AG08396 (cell line): ENCODE measurements at places on chromosomes 16 and 17.

GRCh38 chr17:10460062-10460461 lies 9.3 kb downstream of the MYH4 start:
- DNase-seq, result no peak

GRCh38 chr16:86665319-86665675 lies 86.9 kb downstream of the FOXL1 start:
- DNase-seq, result no peak

DNA sequence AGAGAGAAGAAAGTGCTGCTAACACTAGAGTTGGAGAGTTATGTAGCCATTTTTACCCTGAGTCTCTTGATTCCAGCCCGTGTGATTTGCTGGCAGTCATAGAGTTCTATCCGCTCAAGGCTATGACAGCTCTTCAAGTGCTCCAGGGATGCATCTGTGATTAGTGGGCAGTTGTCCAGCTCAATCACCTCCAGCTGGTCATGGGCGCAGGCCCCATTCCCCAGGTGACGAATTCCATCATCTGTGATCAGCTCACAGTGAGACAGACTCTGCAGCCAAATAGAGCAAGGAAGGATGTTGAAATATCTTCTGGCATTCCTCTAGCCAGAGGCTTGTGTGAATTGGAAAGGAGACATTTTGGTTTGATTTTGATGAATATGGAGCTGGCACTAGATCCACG lies 38.4 kb upstream of the STAC2 start:
- DNase-seq, result no peak

GRCh38 chr17:27339836-27340550 lies 46.1 kb downstream of the WSB1 start:
- DNase-seq, result no peak

DNA sequence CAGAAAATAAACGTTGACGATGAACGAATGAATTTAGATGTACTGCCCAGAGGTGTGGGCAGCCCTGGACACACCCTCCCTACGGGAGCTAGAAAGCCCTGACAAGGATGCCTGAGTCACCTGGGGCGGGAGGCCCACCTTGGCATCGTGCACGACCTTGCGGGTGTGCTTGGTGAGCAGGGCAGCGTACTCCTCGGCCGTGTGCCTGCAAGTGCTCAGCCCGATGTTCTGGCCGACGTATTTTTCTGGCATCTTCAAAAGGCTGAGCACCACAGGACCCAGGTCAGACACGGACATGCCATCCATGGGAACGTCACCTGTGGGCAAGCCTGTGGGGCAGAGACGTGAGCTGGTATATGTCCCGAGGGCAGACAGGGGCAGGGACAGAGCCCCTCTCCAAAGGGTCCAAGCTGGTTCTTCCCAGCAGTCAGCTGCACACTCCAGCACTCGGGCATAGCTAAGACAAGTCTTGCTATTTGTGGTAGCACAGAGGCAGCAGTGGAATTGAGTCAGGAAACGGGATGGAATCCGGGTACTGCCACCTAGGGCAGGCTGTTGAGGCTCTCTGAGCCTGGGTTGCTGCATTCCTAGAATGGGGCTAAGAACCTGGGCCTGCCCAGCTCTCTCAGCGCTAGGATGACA lies 10.8 kb downstream of the NMRAL1 start:
- no peak for DNase-seq

- no peak for DNase-seq
These were observed 47.1 kb downstream of the WSB1 start for GRCh38 chr17:27341041-27341471.

GRCh38 chr16:89906140-89907025 lies 12.3 kb upstream of the MC1R start:
- no peak for DNase-seq

GRCh38 chr17:49191409-49191916 lies 18.9 kb downstream of the GNGT2 start:
- no peak for DNase-seq

DNA sequence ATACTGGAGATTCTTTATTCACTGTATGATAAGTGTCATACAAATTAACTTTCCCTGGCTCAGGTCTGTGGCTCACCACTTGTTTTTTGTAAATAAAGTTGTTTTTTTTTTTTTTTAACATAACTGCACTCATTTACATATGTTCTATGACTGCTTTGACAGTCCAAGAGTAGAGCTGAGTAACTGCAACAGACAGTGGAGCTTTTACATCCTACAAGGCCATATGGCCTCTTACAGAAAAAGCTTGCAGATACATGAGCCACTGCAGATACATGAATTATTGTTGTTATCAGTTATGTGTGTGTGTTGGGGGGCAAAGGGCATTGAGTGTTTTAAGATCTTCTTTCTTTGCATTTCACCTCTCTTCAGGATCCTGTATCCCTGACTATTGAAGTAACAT lies 311.7 kb downstream of the BCAS3 start:
- DNase-seq, result no peak

DNA sequence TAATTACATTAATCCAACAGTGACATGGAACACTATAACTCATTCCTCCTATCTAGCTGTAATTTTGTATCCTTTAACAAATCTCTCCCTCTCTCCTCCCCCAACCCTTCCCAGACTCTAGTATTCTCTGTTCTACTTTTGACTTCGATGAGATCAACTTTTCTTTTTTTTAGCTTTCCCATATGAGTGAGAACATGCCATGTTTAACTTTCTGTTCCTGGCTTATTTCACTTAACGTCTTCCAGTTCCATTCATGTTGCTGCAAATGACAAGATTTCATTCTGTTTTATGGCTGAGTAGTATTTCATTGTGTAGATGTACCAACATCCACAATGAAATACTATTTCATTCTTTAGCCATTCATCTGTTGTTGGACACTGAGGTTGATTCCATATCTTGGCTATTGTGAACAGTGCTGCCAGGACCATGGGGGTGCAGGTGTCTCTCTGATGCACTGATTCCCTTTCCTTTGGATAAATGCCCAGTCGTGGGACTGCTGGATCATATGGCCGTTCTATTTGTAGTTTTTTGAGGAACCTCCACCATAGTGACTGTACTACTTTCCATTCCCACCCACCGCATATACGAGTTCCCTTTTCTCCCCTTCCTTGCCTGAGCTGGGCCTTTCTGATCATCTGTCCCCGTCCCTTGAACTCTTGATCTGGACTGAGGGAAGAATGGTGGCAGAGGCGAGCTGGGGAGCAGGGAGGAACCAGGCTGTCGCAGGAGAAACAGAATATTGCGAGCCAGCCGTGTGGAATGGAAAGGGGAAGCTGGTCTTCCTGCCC lies 7.7 kb upstream of the CEP295NL start:
- no peak for DNase-seq

DNA sequence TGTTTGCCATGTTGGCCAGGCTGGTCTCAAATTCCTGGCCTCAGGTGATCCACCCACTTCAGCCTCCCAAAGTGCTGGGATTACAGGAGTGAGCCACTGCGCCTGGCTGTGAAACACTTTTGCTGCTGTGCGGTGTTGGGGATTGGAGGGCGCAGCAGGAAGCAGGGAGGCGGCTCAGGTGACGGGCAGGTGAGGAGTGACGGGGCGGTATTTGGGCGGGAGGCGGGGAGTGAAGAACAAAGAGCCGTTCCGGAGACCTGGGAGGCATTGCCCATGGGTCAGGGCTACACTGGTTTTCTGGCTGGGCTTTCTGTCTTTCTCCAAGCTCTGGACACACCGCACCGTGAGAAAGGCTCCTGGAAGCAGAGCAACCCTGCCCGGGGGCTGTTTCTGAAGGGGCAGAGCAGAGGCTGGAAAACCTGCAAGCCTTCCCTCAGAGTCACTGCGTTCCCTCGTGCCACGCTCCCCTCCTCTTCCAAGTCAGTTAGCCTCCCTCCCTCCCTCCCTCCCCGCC lies 22.1 kb downstream of the CRISPLD2 start:
- DNase-seq, result no peak

DNA sequence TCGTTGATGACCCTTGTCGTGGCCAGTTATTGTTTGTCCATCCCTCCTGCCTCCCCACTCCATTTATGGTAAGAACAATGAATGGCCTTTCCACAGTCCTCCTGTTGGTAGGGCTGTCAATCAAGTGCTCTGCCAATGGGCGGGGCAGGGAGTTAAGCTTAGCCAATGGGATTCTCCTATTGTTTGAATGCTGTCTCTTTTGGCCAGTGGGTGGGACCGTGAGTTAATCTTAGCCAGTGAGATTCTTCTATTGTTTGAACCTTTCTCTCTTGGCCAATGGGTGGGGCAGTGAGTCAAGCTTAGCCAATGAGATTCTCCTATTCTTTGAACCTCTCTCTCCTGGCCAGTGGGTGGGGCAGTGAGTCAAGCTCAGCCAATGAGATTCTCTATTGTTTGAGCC lies 85.4 kb downstream of the IRX3 start:
- no peak for DNase-seq

- DNase-seq, result no peak
These were observed 112.8 kb downstream of the ZNF778 start for GRCh38 chr16:89330177-89330856.

DNA sequence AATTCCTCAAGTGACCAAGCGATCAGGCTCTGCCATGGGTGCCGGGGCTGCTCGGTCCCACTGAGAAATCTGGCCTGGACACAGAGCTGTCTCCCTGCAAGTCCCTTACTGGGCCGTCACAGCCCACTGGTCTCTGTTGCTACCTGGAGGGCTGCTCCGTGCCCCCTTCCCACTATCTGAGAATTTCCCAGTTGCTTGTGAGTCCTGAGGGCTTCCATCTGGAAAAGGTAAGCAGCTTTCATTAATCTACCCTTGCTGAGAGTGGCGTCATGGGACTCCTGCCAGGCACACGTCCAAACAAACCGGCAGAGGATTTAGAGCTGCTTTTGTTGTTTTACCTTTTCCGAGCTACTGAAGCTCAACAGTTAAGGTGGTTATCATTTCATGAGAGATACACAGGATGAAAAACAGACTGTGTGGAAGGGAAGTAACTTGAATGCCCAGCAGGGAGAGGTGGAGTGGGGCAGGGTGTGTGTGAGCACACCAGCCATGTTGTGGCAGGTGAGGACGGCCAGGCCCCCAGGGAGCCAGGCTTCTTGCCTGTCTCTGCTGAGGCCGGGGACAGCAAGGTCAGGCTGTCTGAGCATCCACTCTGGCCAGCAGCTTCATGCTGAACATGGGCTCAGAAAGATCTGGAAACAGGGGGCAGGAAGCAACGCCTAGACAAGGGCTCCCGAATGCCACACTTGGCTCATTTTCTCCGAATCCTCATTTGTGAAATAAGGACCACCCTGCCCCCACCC lies 50.6 kb downstream of the GTF3C1 start:
- no peak for DNase-seq

DNA sequence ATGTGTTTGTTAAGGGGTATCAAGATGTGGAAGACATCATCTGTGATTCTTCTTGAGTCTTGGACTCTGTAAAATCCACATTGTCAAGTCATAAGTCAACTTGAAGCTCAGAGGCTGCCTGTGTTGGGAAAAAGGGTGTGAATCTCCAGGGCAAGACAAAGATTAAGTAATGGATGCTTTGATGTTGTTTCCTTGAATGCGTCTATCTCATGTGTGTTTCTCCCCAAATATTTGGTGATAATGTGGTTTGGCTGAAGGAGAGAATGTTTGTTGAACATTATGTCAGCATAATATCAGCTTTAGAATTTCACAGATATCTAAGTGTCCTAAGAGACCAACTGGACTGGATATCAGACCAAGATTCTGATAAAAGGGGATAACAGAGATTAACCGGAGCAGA lies 24.1 kb upstream of the KCNJ16 start:
- no peak for DNase-seq

DNA sequence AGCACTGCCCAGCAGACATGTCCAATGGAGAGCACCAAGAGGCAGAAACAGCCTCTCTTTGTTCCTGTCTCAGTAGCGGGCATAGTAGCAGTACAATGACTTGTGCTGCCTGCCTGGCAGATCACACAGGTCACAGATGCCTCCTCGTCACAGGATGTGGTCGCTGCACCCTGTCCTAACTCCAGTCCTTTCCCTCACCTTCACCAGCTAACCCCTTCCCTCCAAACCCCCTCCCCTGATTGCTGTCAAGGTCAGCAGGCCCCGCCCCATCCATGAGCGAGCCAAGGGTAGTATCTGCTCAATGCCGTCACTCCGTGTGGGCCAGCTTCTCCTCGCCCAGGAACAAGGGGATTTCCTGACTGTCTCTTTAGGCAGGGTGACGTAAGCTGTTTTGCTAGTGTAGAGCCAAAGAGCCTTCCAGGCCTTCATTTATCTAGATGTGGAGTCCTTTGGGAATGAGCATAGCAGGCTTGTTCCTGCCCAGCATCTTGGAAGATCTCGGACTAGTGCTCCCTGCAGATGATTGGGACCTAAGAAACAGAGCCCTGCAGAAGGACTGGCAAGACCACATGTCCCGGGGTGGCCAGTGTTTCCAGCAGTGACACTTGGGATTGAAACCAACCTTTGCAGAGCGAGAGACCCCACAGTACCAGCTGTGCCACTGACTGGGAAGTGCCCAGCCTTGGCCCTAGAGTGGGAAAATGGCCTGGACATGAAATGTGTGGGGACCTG lies 75.9 kb upstream of the TNRC6C start:
- DNase-seq, result no peak

- DNase-seq, result peak; percentile 81
These were observed 2.6 kb downstream of the ENO3 start for GRCh38 chr17:4953451-4953961.

DNA sequence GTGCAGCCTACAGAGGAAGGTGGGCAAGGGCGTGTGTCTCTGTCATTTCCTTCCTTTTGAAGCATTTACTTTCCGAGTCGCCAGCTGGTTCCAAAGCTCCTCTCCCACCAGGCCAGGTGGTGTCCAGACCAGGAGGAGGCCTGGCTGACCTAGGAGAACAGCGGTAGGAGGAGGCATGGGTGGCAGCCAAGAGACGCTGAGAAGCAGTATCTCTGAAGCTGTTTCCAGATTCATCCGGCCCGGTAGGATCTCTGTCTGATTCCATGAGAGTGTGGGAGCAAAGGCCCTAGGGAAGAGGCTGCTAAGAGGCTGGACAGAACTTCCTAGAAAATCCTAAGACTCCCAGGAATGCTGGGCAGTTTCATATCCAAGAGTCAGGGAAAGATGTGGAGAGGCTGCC lies 20.3 kb downstream of the MEOX1 start:
- DNase-seq, result no peak

GRCh38 chr16:70675851-70676513 lies 9.9 kb downstream of the MTSS2 start:
- DNase-seq, result no peak

- no peak for DNase-seq
These were observed 21.5 kb downstream of the IRX5 start for GRCh38 chr16:54952195-54952594.

DNA sequence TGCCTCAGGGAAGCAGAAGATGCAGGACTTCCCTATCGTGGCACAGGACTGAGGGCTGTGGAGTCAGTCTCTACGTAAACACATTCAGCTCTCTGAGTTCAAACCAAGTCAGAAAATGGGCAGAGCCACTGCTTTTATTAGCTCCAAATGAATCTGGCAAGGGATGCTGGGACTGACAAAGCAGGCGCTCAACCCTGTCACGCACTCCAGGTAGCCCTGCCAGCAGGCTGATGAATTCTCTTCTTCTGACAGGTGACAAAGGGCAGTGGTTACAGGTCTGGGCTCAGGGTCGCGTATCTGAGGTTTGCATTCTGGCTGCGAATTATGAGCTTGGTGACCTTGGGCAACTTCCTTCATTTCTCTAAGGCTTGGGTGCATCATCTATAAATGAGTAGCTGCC lies 9.4 kb downstream of the RPH3AL start:
- no peak for DNase-seq

GRCh38 chr16:17944345-17944744 lies 392.2 kb downstream of the NPIPA8 start:
- DNase-seq, result no peak

GRCh38 chr16:63426275-63426870 lies 1390.1 kb upstream of the CDH8 start:
- no peak for DNase-seq
